ENCODE measurements at places on chromosomes 4 and X.

GRCh38 chr4:120994521-120994920, 72.0 kb upstream of the PRDM5 start:
- DNase-seq, result no peak

- DNase-seq, result no peak
These were observed 7.2 kb downstream of the PDHA1 start for GRCh38 chrX:19350941-19351384.

GRCh38 chr4:86451560-86452330, 91.9 kb upstream of the MAPK10 start:
- DNase-seq, result no peak

- DNase-seq, result no peak
These were observed 734.1 kb upstream of the TENM3 start for GRCh38 chr4:181509073-181509472.

- no peak for DNase-seq
These were observed 43.0 kb downstream of the C4orf33 start for GRCh38 chr4:129138810-129139496.

- DNase-seq, result no peak
These were observed 110.0 kb upstream of the PPARGC1A start for GRCh38 chr4:23999714-24000469.
